ENCODE measurements at places on chromosomes 7 and 10. TPM values are rescaled to one million over a fixed set of nuclear protein-coding genes. Genes with fewer than 3 reads are reported as not detected.

Gene OR2A12
- not detected for total RNA-seq

Gene CUL2
- total RNA-seq = 25.4 TPM

Gene PRKCQ
- 16.8 TPM for total RNA-seq

- H3K27ac ChIP-seq = no peak overlapping the region
- DNase-seq = no peak
- no peaks in the 10 kb centered on the region for H3K36me3 ChIP-seq
- H3K27me3 ChIP-seq = no peaks in the 10 kb centered on the region
- no peak overlapping the region for H3K4me3 ChIP-seq
These were observed 172.0 kb downstream of the GFRA1 start for GRCh38 chr10:116100984-116101383.

All from upper lobe of left lung (tissue), 6 donors.